ENCODE measurements at places on chromosomes 16 and 17.

DNA sequence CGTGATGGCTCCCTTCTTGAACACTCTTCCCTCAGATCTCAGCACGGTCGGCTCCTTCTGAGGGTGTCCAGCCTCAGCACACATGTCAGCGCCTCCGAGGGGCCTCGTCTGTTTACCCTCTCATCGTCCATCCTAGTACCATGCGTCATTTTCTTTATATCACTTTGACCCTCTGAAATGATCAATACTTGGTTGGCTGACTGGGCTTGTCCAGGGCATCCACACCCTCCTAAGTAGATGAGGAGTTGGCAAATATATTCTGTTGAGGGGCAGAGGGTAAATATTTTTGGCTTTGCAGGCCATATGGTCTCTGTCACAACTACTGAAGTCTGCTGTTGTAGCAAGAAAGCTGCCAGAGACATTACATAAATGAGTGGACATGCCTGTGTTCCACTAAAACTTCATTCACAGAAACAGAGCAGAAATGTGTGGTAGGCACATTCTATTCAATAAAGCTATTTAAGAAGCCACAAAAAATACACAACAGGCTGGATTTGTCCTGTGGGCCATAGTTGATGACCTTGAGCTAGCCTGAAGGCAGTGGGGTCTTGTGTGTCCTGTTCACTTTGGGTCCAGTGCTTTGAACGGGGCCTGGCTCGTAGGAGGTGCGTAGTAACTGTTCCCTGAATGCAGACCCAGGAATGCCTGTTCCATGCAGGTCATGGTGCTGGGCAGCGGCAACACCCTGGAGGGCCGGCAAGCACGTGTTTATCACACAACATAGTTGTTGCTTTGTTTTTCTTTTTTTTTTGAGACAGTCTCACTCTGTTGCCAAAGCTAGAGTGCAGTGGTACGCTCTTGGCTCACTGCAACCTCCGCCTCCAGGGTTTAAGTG lies 185.8 kb downstream of the SNX29 start:
- no peak for DNase-seq

DNA sequence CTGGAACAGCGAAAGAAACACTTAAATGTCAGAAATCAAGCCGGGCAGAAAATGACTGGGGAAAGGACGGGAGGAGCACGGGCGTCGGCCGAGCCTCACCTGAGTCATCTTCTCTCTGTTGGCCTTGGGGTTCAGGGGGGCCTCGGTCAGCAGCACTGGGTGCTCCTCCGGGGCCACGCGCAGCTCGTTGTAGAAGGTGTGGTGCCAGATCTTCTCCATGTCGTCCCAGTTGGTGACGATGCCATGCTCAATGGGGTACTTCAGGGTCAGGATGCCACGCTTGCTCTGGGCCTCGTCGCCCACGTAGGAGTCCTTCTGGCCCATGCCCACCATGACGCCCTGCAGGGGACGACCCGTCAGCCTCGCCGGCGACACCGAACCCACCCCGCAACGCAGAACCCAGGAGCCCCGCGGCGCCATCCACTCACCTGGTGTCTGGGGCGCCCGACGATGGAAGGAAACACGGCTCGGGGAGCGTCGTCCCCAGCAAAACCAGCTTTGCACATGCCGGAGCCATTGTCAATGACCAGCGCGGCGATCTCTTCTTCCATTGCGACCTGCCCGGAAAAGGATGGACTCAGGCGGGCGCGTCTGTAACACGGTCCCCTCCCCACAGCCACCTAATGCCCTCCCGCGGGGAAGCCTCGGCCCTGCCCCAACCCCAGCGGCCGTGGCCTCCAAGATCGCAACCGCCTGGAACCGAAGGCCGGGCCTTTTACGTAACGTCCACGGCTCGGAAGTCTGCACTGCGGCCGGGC lies 616 bp downstream of the ACTG1 start:
- DNase-seq: no peak

DNA sequence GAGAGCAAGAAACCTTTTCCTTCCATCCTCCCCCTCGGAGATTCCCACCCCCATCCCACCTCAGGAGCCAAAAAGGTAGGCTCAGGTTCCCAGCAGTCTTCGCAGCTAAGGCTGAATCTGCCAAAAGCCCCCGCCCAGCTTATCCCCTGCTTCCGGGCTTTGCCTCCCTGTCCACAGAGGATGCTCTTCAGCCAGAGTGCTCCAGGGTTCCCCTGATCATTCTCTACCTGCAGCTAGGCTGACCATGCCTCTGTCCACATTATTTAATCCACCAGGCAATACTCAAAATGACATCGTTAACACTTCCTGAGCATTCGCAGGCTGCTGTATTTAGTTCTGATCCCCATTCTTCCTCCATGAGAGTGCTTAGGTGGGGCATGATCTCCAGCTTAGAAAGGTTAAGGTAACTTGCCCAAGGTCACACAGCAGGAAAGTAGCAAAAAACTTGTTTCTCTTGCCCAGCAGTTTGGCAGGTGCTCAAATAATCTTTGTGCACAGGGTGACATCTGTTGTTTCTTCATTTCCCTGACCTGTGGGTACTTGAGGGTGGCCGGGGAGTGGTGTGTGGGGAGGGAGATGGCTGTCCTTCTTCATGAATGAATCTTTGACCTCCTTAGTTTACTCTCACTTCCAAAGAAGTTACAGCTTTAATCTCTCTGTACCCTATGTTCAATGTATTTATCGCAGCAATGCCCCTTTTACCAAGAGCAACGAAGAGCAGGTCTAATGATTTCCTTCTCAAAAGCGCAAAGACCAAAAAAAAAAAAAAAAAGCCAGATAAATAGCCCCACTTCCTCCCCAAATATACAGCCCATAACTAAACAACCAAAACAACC lies 848 bp upstream of the TBKBP1 start:
- no peak for DNase-seq

- DNase-seq: peak; percentile 85
Observed at GRCh38 chr17:59001158-59001814, 105.4 kb downstream of the TRIM37 start.

GRCh38 chr16:27677263-27677662 lies 127.3 kb downstream of the KATNIP start:
- no peak for DNase-seq

DNA sequence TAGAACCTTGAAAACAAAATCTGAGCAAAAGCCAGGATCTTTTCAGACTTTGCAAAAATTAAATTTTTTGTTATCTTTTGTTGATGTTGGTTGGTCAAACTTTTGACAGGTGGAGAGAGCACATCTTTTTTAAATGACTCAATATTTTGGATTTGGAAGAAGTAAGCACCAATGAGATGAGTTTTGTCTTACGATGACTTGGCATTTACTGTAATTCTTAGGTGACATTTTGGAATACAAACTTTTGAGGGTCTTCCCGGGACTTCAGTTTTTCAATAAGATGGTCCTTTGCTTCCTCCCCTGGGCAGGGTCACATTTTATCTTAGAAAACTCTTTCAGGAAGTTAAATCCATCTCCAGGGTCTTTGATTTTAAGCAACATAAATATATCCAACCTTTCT lies 423.9 kb downstream of the HS3ST3B1 start:
- no peak for DNase-seq

DNA sequence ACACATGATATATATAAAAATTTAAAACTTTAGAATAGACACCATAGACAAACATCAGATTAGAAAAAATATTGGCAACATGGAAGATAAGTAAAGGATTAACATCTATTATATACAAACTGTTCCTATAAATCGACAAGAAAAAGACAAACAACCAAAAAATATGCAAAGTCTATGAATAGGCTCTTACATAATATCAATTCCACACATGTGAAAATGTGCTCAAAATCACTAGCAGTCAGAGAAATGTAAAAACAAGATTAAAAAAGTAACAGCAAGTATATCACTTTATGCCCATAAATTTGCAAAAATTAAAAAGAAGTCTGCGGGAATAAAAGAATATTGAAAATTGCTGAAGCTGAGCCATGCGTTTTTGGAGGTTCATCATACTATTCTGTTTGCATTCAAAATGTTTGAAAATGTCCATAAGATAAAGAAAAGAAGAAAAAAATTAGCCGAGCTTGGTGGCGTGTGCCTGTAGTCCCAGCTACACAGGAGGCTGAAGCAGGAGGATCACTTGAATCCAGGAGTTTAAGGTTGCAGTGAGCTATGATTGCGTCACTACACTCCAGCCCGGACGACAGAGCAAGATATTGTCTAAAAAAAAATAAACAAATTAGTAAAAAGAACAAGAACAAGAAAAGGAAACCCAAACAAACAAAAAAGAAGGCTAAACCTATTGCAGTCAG lies 11.2 kb upstream of the ERN2 start:
- no peak for DNase-seq

- no peak for DNase-seq
Observed at GRCh38 chr16:17026600-17027242, 444.0 kb downstream of the XYLT1 start.

- no peak for DNase-seq
Observed at GRCh38 chr17:58412961-58413586, 4.3 kb downstream of the RNF43 start.

DNA sequence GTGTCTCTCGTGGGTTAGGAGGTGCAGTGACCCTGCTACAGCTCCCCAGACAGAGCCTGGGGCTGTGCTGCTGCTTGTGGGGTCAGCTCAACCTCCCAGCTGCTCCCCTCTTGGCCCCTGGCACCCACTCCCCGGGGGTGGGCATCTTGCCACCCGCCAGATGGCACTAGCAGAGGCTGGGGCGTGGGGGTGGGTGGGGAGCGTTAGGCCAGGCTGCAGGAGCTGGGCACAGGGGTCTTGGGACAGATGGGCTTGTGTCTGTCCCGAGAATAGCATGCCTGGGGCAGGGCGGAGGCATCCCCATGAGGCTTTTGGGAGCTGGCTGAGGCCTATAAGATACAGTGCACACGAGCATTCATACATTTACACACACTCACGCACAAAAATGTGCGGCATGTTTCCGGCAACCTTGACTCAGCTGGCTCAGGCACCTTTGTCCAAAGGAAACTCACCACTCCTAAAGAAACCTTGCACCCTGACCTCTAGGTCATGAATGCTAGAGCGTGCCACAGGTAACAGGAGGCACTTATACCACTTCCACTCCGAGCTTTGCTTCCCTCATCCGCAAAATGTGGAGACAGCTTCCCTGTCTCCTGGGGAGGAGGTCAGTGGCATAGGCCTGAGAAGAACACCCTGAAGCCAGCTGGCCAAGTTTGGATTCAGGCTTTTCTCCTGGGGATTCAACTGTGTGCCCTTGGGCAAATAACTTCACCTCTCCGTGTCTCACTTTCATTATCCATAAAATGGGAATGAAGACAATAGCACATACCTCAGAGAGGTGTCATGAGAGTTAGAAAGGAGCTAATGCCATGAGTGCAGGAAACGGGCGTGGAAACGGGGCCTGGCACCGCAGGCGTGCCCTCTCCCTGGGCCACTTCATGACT lies 78.9 kb upstream of the LHX1 start:
- no peak for DNase-seq
